SW480 (cell line): ENCODE measurements at places on chromosomes 3 and 15.

GRCh38 chr3:99865321-99865720 lies 47.7 kb downstream of the CMSS1 start:
- no peak for DNase-seq

- DNase-seq = peak; percentile 28
Observed at GRCh38 chr3:99875581-99875928, 57.9 kb downstream of the CMSS1 start.

DNA sequence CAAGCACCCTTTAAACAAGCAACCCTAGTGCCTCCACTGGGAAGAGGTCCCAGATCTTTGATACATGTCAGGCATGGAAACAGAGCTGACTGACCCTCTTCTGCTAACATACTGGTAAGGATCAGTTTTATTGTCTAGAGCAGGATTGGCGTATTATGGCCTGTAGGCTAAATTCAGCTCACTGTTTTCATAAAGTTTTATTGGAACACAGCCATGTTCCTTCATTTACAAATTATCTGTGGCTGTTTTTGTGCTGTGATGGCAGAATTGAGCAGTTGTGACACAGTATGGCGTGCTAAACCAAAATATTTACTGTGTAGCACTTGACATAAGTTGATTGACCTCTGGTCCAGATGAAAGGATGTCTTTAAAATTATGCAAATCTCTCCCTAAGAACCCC lies 45.0 kb downstream of the WDR76 start:
- no peak for DNase-seq

- DNase-seq = no peak
Observed at GRCh38 chr3:189803254-189803653, 172.1 kb downstream of the TP63 start.
